ENCODE measurements at places on chromosomes 12 and 14. TPM values are rescaled to one million over a fixed set of nuclear protein-coding genes. Genes with fewer than 3 reads are reported as not detected.

DNA sequence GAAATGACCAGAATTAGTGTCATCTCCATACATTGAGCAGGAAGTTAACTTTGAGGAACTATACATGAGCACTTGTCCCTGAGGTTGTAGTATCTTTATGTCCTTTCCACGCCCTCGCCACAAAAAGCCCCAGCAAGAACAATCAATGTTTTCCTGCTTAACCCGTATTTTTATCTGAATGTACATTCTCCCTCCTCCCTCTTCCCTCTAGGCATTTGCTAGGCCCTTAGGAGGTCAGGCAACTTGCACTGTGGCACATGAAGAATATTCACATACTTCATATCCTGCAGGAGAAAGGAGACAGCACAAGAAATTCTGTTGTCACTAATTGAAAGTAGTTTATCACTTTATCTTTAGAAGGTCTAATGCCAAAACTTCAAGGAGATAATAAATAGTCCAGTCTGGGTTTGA is 18.1 kb upstream of the DUSP6 start:
- no peak for DNase-seq

SALL2 gene
- total RNA-seq: 0.13 TPM

- DNase-seq: no peak
Observed at GRCh38 chr12:22803725-22804124, 178.8 kb downstream of the ETNK1 start.

ALX1 gene
- not detected for total RNA-seq

DNA sequence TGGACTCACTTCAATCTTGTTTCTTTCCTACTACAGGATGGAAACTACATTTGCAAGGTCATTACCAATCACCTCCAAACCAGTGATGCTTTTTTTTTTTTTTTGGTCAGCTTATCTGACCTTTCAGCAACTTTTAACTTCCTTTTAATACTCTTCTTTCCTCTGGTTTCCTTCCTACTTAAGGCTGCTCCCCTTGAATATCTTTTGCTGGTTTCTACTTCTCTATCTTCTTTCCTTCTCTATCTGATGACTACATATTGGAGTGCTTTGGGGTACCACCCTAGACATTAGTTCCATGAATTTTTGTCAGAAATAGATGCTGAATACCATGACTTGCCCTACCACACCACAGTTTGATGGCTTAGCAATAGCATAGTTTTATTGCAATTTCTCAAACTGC is 197.7 kb upstream of the DDHD1 start:
- no peak for DNase-seq

KIF26A gene
- 9.2 TPM for total RNA-seq

RPGRIP1 gene
- 0.39 TPM for total RNA-seq

DNA sequence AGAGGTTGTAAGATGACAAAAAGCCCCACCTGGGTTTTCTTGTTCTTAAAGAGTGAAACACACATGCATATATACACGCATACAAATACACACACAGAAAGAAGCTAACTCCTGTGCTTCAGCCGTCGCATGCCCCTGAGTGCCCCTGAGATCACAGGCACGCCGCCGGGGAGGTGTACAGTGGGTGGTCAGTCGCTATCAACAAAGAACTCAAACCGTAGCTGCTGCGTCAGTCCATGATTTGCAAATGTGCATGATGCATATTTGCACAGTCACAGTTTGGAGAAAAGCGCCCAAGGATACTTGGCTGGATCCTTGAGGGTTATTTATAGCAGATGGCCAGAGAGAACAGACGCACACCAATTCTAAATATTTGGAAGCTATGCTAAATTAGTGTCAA is 206.9 kb downstream of the TMEM132D start:
- DNase-seq: no peak

DNA sequence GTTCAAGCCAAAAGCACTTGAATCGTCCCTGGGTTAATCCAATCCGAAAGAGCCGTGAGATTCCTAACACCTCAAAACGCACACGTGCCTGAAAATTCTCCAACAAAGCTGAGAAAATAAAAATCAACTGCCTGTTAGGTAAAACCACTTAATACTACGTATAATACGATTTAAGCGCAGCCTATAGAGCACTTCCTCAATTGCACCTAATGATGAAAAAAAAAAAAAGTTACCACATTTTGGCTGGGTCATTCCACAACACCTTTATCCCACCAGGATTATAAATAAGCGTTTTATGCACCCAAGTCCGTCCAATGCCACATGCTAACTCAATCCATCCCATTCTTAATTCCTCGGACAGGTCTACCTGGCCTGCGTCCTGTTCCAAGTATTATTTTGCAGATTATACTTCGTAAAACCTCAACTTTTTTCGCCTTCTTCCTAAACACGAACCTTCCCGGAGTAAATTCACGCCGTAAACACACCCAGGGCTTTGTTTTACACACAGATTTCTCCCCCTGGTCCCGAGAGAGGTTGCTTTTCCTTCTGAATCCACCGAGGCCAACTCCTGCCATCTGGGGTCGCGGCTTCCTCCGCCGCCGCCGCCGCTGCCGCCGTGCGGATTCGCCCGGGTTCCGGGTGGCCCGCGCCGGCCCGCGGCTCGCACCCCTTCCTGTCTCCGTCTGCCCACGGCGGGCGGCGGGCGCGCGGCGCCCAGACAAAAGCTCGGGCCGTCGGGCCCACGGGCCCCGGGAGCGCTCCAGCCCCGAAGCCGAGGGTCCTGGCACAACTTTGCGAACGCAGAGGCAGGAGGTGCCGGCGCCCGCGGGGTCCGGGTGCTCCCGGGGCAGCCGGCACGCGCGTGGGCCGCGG is 66.2 kb downstream of the RNF34 start:
- peak; percentile 29 for DNase-seq

FAM186B gene
- 0.13 TPM for total RNA-seq

DNA sequence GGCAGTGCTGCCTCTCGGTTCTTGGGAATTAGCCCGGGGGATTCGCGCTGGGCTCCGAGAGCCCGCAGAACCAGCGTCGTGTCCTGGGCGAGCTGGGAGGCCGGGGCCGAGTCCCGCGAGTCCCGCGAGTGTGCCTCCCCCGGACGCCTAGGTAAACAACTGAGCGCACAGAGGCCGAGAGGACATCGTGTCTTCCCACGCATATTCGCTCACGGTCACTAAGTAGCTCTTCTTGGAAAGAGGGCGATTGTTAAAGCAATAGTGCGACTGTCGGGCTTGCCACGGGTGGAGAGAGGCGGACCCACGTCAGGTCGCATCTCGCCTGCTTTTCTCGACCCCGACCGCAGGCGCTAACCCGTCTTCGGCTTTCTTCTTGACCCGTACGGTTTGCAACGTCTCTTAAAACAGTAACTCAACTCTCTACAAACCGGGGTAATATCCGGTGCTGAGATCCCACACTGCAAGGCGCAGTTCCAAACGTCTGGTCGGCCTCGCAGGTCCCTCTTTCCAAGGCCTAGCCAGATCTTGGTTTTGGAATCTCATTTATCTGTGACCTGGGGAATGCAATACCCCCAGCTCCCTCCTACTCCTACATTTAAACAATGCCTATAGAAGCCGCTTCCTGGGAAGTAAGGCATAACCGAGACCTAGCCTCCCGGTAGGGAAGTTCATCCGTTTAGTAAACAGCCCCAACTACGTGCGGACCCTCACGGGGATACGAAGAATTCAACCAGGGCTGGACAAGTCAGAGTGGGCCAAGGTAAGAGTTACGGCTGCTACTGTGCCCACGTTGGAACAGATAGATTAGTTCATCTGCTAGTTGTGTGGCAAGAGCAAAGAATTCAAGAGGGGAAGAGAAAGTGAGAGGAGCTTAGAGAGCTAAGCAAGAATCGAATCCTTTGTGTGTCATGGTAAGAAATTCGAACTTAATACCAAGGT is 736 bp upstream of the PHLDA1 start:
- DNase-seq: peak; percentile 66

- DNase-seq: no peak
Observed at GRCh38 chr14:21264025-21264801, 5.0 kb downstream of the HNRNPC start.

GRCh38 chr12:131909752-131910219 is 15.4 kb downstream of the ULK1 start:
- DNase-seq: no peak

GRCh38 chr12:126967152-126967551 is 1299.8 kb upstream of the TMEM132C start:
- no peak for DNase-seq

DNA sequence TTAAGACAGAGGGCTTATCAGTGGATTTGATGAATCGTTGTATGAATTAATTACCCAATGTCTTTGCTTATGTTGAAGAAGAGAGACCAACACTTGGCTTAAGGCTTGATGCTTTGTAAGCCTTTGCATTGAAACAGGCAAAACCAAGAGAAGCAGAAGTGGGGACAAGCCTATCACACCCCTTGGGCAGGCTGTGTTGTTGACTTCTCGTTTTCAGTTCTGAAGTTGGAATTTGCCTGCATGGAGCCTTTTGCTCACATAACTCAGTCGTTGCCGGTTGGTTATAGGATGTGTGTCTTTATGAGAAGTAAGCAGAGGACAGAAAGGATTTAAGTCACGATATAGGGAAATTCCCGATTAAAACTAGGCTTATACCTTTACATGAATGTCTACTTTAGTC is 94.7 kb downstream of the CCDC92 start:
- no peak for DNase-seq

GRCh38 chr14:100532154-100532861 is 54.9 kb downstream of the BEGAIN start:
- DNase-seq: no peak

DNA sequence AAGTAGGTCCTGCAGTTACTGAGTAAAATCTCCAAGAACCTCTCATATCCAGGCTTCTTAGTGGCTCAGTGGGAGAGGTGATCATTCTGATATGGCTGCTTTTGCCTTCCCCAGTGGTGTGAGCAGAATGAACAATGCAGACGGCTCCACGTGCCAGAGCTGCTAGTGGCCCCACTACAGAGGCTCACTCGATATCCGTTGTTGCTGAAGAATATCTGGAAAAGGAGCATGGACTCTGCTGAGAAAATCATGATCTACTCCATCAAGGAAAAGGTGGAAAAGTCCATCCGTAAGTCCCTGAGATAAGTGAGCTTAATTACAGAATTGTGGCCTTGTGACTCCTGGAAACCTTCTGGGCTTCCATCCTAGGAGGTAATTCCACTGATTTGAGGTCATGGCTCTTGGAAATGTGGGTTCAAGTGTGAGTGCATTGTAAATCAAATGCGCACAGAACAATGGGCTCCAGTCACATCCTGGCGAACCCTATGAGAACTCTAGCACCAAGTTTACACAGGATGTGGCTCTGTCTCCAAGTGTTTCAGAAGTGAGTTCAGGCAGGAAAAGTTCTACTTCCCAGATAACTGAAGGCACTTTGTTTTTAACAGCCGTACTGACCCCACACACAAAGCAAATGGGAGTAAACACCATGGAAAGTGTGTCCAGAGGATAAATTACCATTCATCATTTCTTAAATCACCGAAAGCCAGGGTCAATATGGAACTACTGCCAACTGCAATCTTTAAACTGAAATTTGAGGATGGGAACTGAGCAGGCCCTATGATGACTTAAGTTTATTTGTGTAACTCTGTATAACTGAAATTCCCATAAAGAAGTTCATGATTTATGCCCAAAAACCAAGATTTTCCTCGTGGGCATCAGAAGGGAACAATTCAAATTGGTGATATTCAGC is 51.4 kb downstream of the PLEKHG7 start:
- no peak for DNase-seq

DNA sequence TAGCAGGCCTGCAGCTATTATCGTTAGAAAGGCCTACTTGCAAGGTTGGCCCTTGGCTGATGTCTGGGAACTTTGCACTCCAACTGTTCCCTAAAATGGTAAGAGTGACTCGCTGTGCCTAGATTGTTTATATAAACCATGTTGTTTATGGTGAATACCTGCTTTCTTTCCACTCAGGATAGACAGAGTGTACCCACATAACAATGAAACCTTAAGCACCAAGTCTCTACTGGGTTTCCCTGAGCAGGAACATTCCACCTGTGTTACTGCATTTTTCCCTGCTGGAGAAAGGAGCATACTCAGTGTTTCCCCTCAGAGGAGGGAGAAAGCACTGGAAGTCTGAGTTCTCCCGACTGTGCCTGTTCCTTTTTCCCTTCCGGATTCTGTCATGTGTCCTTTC is 32.8 kb downstream of the ERP29 start:
- DNase-seq: no peak

HCAR3 gene
- not detected for total RNA-seq

DNA sequence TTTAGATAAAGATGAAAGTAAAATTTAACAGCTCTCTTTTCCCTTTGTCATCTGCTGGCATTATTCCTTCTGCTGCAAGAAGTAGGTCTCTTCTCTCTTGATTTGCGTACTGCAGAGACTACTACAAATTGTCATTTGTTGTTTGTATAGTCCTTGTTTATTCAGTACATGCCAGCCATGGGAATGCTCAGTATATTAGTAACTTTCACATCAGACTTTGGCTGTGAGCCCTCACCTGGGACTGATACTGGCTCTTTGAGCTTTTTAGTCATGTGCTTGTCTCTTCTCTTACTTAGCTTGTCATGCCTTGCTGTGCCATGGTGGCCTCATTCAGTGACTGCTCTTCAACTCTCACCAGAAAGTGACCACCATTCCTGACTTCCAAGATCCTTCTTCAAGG is 169.8 kb downstream of the PRKCH start:
- no peak for DNase-seq

PTCSC3 gene
- total RNA-seq: not detected

DNA sequence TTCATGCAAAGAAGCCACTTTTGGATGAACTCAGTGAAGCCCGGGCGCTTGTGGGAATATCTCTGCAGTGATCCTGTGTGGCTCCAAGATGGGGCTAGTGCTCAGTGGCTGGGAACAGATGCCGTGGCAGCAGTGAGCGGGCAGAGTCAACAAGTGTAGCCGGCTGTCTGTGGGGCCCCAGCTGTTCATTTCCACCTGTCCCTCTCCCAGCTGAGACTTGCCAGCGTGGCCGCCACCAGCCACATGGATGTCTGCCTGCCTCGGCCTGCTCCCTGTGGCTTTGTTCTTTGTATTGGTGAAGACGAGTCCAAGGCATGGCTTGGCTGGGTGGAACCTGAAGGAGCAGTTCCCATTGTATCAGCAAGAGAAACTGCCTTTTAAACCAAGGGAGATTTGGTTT is 77.3 kb downstream of the NOS1 start:
- no peak for DNase-seq

ACVRL1 gene
- total RNA-seq: 416 TPM

NEUROD4 gene
- not detected for total RNA-seq

- no peak for DNase-seq
Observed at GRCh38 chr14:100738704-100739131, 12.0 kb downstream of the DLK1 start.

DNA sequence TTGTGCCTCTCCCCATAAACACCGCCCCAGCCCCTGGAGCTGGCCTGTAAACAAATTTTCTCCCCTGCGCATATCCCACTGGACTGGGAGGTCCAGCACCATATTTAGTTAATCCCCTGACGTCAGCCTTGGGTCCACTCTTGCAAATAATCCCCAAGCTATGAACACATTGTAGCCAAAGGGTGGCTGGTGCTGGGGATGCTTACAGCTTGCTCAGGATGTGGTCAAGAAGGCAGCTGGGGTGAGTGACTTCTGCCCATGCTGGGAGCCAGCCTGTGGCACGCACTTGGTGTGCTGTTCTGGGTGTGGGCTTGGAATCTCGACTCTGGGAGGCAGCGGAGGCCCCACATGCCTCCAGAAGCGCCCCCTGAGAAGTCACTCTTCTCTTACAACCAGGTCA is 32.1 kb downstream of the CMKLR1 start:
- no peak for DNase-seq

- no peak for DNase-seq
Observed at GRCh38 chr14:101783260-101784016, 21.9 kb downstream of the PPP2R5C start.

CPNE8 gene
- 11.0 TPM for total RNA-seq

ITGB7 gene
- not detected for total RNA-seq

CAPZA3 gene
- not detected for total RNA-seq

- no peak for DNase-seq
Observed at GRCh38 chr12:68813242-68813593, 5.2 kb downstream of the MDM2 start.
